ENCODE measurements at places on chromosomes 4 and X. TPM values are rescaled to one million over a fixed set of nuclear protein-coding genes. Genes with fewer than 3 reads are reported as not detected.

- H3K27ac ChIP-seq: peak overlapping the region; percentile 45
- DNase-seq: no peak
- H3K4me3 ChIP-seq: peak overlapping the region; percentile 50
- H3K4me1 ChIP-seq: peaks cover 9% of the 10 kb centered on the region
- H3K27me3 ChIP-seq: no peaks in the 10 kb centered on the region
These were observed 160.3 kb downstream of the AFAP1 start for GRCh38 chr4:7779432-7779768.

GRCh38 chr4:139282065-139282720 is 2.2 kb upstream of the MGARP start:
- no peak overlapping the region for H3K4me3 ChIP-seq
- DNase-seq: no peak
- peaks cover 2% of the 10 kb centered on the region for H3K4me1 ChIP-seq
- no peak overlapping the region for H3K27ac ChIP-seq
- no peaks in the 10 kb centered on the region for H3K36me3 ChIP-seq

- DNase-seq: no peak
- H3K4me3 ChIP-seq: no peak overlapping the region
- no peak overlapping the region for H3K27ac ChIP-seq
- H3K4me1 ChIP-seq: no peaks in the 10 kb centered on the region
- H3K27me3 ChIP-seq: no peaks in the 10 kb centered on the region
These were observed 486.7 kb upstream of the MAGEB2 start for GRCh38 chrX:29728639-29729038.

- H3K27ac ChIP-seq: no peak overlapping the region
- H3K27me3 ChIP-seq: no peaks in the 10 kb centered on the region
These were observed 799 bp downstream of the XPNPEP2 start for GRCh38 chrX:129739578-129739977.

DNA sequence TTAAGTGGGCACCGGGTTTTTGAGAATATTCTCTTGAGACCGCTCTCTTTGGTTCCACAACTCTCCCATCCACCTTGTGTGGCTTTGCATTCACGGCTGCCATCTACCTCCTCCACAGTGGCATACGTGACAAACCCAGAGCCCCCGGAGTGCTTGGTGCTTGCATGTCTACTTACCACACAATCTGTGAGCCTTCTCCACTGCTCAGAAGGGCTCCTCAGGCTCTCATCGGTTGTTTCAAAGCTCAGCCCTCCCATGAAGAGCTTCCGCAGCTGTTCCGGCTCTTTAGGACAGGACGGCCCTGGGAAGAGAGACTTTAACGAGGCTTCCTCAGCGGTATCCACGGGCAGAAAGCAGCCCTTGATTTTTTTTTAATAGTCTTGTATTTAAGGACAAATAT is 167.6 kb upstream of the ANK2 start:
- H3K4me1 ChIP-seq: no peaks in the 10 kb centered on the region
- no peak overlapping the region for H3K27ac ChIP-seq
- no peaks in the 10 kb centered on the region for H3K36me3 ChIP-seq
- no peak overlapping the region for H3K4me3 ChIP-seq
- no peak for DNase-seq
- no peaks in the 10 kb centered on the region for H3K27me3 ChIP-seq

GRCh38 chr4:138859254-138859653 is 156.3 kb upstream of the NOCT start:
- H3K4me1 ChIP-seq: no peaks in the 10 kb centered on the region
- H3K4me3 ChIP-seq: no peak overlapping the region
- H3K27ac ChIP-seq: no peak overlapping the region

CC2D2A gene
- 2.8 TPM for total RNA-seq

GRCh38 chr4:47612116-47613023 is 127.3 kb downstream of the ATP10D start:
- no peaks in the 10 kb centered on the region for H3K4me1 ChIP-seq
- no peak for DNase-seq
- H3K27ac ChIP-seq: no peak overlapping the region
- H3K36me3 ChIP-seq: no peaks in the 10 kb centered on the region

TMPRSS11B gene
- total RNA-seq: not detected

UGT8 gene
- total RNA-seq: not detected

DNA sequence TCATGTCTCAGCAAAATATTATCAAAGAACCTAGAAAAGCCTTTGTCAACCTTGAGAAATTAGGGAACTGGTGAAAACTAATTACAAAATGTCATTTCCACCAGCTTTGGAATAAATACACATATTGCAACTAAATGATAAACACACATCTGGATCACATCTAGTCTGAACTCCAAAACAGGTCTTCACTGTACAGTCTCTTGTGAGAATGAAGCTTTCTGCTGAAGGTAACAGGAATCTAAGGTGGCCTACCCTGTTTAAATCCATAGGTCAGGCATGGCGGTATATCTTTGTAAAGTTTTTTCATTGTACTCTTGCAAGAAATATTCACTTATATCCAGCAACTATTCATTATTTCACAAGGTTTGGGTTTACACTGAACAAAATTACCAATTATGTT is 1.7 kb downstream of the SH3D19 start:
- H3K4me1 ChIP-seq: peaks cover 3% of the 10 kb centered on the region
- H3K27me3 ChIP-seq: no peaks in the 10 kb centered on the region
- peak overlapping the region; percentile 92 for H3K27ac ChIP-seq
- H3K36me3 ChIP-seq: no peaks in the 10 kb centered on the region
- H3K4me3 ChIP-seq: peak overlapping the region; percentile 85

SCD5 gene
- total RNA-seq: 28.0 TPM

GRCh38 chr4:183722731-183723560 is 63.9 kb downstream of the TRAPPC11 start:
- peak overlapping the region; percentile 64 for H3K4me3 ChIP-seq
- no peaks in the 10 kb centered on the region for H3K36me3 ChIP-seq
- no peak for DNase-seq
- no peaks in the 10 kb centered on the region for H3K27me3 ChIP-seq
- no peaks in the 10 kb centered on the region for H3K4me1 ChIP-seq

GRCh38 chrX:23726191-23726590 is 16.9 kb downstream of the ACOT9 start:
- H3K27me3 ChIP-seq: no peaks in the 10 kb centered on the region
- DNase-seq: no peak
- no peaks in the 10 kb centered on the region for H3K4me1 ChIP-seq
- no peak overlapping the region for H3K4me3 ChIP-seq
- H3K36me3 ChIP-seq: peaks cover 9% of the 10 kb centered on the region

DNA sequence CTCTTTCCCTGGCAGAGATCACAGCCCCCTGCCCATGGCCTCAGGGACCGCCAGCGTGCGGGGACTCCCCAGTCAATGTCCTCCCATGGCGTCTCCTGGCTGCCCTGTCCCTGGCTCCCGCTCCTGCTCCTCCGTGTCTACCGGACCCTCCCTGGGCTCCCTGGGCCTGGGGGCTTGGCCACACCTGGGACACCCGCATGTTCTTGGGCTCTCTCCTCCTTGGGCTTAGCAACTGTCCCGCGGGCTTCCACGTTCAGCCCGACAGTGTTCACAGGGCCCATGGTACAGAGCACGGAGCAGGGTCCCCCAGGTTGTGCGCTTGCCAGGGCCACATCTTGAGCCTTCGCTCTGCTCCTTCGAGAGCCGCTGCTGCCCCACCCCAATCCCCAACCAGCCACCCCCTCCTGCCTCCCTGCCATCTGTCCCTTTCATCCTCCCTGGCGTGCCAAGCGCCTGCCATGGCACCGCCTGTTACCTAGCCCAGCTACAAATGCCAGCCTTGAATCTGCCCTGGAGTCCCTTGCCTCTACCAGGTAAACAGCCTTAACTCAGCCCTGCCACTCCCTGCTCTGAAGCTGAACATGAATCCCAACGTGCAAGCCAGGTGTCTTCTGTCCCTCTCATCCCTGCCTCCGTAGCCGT is 3.9 kb downstream of the AVPR2 start:
- no peak overlapping the region for H3K27ac ChIP-seq
- no peaks in the 10 kb centered on the region for H3K36me3 ChIP-seq
- no peak overlapping the region for H3K4me3 ChIP-seq
- DNase-seq: no peak

GRCh38 chr4:77798385-77798784 is 20.8 kb downstream of the CNOT6L start:
- H3K36me3 ChIP-seq: no peaks in the 10 kb centered on the region
- H3K27me3 ChIP-seq: no peaks in the 10 kb centered on the region
- peaks cover 29% of the 10 kb centered on the region for H3K4me1 ChIP-seq
- DNase-seq: no peak

- DNase-seq: no peak
- no peak overlapping the region for H3K27ac ChIP-seq
- H3K4me1 ChIP-seq: no peaks in the 10 kb centered on the region
- H3K27me3 ChIP-seq: no peaks in the 10 kb centered on the region
- no peak overlapping the region for H3K4me3 ChIP-seq
- peaks cover 4% of the 10 kb centered on the region for H3K36me3 ChIP-seq
These were observed 83.0 kb upstream of the IL13RA1 start for GRCh38 chrX:118644378-118644777.

DNA sequence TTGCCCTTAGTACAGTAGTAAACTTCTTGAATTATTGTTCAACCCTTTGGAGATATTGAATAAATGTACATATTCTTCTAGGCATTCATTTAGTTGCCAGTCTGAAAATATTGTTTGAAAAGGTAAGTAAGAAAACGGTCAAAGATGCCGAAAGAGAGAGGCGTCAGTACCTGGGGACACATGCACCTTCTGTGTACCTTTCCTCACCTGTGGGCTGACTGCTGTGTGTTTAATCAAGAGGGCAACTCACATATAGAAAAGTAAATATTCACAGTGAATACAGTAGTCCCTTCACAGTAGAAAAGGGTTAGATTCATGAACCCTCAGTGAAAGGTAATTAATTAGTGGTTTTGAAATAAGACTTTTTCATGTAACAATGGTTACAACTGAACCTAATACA is 6.9 kb downstream of the ANXA10 start:
- H3K4me3 ChIP-seq: no peak overlapping the region
- no peak overlapping the region for H3K27ac ChIP-seq
- no peaks in the 10 kb centered on the region for H3K27me3 ChIP-seq
- no peak for DNase-seq
- H3K36me3 ChIP-seq: no peaks in the 10 kb centered on the region
- no peaks in the 10 kb centered on the region for H3K4me1 ChIP-seq

- no peaks in the 10 kb centered on the region for H3K36me3 ChIP-seq
- no peak overlapping the region for H3K27ac ChIP-seq
- no peak for DNase-seq
- no peaks in the 10 kb centered on the region for H3K4me1 ChIP-seq
- H3K4me3 ChIP-seq: no peak overlapping the region
These were observed 17.5 kb downstream of the STX18 start for GRCh38 chr4:4524364-4524763.

DNA sequence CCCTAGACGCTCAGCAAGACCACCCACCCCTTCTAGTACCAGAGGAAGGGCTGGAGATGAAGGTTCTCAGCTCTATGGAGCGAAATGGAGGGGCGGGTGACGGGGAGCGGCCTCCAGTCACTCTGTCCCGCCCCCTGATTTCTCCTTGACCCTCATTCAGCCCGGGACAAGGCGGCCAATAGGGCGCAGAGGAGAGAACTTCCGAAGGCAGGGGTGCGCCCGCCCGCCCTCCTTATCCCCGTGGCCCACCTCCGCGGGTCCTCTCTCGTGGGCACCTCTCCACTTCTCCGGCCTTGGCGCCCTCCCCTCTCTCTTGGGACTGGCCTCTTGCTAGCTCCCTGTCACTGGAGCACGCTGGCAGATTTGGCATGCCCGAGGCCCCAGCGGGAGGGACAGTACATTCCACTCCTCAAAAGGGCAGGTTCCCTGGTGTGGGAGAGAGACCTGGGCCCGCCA is 1.1 kb upstream of the SEPTIN6 start:
- H3K4me3 ChIP-seq: peak overlapping the region; percentile 72
- no peaks in the 10 kb centered on the region for H3K4me1 ChIP-seq
- no peaks in the 10 kb centered on the region for H3K36me3 ChIP-seq
- no peak for DNase-seq
- H3K27ac ChIP-seq: no peak overlapping the region

ASB11 gene
- not detected for total RNA-seq

Measured in ascending aorta (tissue), 2 donors.